NCI-H2171 treated with DMSO at 0.1 percent for 48 hours (cell line): ENCODE measurements at places on chromosomes 2 and 18.

DNA sequence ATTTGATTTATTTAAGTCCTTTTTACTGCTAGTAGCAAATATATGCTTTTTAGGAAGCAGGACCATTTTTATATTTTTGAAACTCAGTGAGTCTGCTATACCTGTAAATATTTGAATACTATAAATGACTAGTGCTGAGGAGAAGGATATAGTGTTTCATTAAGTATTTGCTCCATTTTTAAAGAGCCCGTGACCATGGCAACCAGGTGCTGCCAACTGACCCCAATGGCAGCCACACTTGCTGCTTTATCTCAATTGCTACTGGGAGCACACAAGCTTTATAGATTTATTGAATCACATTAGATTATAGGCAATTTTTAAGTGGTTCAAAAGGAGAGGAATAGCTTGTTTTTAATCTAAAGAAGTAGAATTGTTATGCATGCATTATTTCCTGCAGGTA is 142.0 kb downstream of the SCG2 start:
- no peak for DNase-seq

GRCh38 chr18:32401621-32402020 is 69.1 kb downstream of the GAREM1 start:
- no peak for DNase-seq

DNA sequence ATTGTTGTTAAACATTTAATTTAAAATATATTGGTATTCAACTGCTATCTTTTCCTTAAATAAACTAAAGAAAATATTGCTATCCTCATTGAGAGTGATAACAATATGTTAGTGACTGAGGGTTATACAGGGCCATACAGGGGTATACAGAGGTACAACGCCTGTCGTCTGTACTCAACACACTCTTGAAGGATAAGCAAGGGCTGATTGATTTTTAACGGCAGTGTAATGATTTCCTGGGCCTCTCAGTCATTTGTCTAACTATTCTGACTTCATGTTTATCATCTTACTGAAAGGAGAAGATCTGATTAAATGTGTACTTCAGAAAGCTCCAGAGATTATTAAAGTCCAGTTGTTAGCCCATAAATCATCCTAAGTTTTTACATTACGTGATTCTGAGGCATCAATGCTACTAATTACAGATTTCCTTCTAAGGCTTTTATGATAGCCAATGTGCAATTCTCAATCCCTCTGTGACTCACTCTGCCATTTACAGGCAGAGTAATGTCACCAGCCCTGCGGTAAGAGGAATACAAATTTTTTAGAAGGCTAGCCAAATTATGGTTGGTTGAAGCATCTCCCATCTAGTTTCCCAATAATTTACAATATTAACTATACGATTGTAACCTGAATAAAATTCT is 893.0 kb upstream of the CHAC2 start:
- DNase-seq: no peak

DNA sequence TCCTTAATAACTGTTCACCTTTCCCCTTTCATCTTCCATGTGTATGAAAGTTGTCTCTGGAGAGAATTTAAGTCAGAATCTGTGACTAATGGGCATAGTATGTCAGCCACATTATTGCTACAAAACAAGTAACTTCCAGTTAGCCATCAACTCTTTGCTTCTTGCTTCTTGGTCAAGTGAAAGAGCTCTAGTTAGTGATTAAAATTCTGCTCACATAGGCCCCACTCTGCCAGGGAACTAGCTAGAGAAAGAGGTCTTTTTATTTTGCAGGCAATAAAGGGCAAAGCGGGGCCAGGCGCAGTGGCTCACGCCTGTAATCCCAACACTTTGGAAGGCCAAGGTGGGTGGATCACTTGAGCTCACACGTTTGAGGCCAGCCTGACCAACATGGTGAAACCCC is 64.6 kb downstream of the COLEC12 start:
- DNase-seq: no peak

DNA sequence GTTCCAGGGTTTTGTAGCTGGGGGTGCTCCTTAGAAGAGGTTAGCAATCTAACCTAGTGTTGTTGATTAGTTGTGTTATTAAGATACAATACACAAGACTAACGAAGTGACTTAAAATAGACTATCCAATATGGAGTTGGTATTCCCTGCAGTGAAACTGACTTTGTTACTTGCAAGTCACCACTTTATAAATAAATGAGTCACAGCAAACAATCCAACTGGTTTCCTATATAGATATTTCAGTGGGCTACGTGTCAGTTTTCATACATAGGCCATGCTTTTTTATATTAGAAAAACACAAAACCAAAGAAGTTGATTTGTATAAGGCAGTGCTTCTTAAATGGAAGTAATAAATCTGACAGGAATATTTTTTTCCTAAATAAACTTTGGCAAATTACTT is 274.0 kb downstream of the CAMKMT start:
- no peak for DNase-seq

- DNase-seq: peak; percentile 51
Observed at GRCh38 chr2:162768656-162769055, 69.9 kb downstream of the KCNH7 start.

DNA sequence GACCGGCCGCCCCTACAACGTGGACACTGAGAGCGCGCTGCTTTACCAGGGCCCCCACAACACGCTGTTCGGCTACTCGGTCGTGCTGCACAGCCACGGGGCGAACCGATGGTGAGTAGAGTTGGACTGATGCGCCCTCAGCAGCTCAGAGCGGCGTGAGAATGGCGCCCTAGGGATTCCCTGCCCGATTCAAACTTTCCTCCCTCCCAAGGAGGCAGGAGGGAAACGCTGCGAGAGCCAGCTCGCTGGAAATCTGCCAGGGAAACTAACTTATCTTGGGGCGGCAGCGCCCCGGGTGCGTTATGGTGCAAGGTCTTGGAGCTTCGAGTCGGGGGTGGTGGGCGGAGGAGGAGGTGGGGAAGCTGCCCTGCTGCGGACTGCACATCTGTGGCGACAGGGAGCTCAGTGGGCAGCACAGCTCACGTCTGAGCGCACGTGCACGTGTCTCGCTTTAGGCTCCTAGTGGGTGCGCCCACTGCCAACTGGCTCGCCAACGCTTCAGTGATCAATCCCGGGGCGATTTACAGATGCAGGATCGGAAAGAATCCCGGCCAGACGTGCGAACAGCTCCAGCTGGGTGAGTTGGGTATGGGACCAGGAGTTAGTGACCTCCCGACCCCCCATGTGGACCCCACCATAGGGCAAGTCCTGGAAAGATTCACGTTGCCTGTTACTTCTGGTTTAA is 697 bp downstream of the ITGA4 start:
- peak; percentile 85 for DNase-seq

- DNase-seq: no peak
Observed at GRCh38 chr2:149443150-149443549, 112.8 kb downstream of the LYPD6 start.

- no peak for DNase-seq
Observed at GRCh38 chr18:63297687-63298399, 21.7 kb downstream of the BCL2 start.

- no peak for DNase-seq
Observed at GRCh38 chr2:23776021-23776420, 150.9 kb downstream of the ATAD2B start.

DNA sequence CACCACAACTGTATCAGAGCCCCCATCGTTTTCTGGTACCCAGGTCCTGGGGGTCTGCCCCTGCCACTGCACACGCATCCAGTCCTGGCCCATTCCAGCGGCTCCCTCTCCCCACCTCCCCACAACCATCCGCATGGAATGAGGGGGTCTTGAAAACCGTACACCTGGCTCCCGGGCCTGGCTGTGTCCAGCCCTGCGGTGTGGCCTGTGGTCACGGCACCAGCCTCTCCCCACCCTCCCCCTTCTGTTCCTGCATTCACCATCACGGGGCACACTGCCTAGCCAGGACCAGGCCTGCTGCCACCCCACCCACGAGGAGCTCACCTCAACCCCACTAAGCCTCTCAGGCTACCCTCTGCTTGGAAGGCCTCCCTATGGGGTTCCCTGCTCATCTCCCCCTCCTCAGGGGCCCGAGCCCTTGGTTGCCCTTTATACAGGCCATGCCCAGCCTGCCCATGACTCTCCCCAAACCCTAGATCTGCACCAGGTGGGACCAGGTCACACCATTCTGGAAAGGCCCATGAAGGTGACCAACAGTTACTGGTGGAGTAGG is 11.4 kb downstream of the GPR35 start:
- DNase-seq: no peak

DNA sequence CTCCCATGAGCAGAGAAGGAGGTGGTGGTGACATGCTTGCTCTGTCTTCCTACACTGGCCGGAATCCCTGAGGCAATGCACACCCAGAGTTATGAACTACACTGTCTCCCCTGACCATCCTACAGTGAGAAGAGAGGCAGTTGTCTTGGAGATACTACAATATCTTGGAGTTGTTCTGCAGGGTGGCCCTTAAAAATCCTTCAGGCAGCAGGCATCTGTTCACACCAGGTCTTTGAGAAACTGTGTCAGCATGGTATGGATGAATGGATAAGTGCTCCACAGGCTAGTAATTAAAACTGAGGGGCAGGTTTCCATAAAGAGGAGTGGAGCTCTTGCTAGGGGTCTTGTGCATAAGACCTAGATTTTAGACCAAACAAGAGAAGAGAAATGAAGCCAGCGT is 223.7 kb upstream of the COPS8 start:
- DNase-seq: no peak

- DNase-seq: no peak
Observed at GRCh38 chr2:58594762-58595161, 353.6 kb upstream of the FANCL start.

DNA sequence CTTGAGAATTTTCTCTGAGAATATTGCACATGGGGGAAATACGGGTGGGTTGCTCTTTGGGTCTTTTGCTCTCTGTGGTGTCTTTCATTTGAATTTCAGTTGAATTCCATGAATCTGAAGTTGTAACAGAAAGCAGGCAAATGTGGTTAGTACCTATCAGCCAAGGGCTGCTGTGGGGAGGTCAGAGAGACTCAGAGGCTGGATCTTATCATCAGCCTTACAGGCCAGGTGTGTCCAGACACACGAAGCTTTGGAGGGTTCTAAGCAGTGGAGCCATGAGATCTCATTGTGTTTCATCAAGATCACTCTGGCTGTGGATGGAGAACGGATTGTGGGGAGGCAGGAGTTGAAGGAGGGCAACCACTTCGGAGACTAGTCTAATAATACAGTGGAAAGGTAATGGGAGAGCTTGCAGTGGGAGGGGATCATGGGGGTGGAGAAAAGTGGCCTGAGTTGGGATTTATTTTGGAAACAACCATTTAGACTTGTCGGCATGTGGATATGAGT is 68.1 kb downstream of the GNAL start:
- no peak for DNase-seq
